ENCODE measurements at places on chromosomes 3 and 15.

DNA sequence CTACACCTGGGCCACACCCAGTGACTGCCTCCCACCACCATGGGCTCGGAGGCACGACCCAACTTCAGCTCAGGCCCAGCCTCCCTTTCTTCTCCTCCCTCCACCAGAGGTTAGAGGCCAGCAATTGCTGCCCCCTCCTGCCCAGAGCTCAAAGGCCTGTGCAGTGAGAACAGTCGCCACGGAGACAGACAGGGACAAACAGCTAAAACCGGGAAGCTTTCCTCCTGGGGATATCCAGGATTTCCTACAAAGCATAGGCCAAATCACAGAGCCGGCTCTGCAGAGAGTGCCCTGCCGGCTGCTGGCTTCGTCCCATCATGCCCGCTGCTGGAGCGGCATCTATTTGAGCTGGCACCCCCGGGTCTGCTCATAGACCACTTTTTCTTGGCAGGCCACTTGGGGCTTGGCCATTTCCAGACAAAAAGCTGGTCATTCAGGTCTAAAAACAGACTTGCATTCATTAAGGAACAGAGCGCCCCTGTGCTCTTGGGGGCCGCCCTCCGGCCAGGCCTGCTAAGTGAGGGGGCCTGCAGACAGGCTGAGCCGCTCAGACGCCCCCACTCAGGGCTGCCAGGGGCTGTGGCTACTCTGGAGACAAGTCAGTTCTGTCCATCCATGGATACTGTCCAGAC is 17.5 kb downstream of the GRAMD2A start:
- DNase-seq, result no peak

DNA sequence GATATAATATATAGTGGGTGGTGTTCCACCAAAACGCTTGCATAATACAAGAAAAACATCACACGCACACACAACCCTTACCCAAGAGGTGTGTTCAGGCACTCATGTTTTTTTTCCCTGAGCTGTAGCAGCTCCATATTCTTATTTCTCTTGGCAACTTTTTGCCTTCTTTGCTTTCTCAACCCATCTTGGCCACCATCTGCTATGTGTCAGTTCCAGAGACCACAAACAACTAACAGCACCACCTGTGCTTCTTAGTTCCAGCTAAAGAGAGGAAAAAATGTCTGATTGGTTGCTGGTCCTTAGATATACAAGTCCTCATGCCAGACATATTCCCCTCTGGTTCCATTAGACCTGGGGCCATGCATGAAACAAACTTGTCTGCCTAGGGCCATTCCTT is 11.9 kb downstream of the ACTC1 start:
- DNase-seq, result no peak

GRCh38 chr3:111076732-111077131 is 5.1 kb downstream of the NECTIN3 start:
- no peak for DNase-seq

GRCh38 chr3:18483226-18483625 is 58.1 kb upstream of the SATB1 start:
- no peak for DNase-seq

GRCh38 chr3:16400106-16400931 is 113.2 kb downstream of the RFTN1 start:
- no peak for DNase-seq

DNA sequence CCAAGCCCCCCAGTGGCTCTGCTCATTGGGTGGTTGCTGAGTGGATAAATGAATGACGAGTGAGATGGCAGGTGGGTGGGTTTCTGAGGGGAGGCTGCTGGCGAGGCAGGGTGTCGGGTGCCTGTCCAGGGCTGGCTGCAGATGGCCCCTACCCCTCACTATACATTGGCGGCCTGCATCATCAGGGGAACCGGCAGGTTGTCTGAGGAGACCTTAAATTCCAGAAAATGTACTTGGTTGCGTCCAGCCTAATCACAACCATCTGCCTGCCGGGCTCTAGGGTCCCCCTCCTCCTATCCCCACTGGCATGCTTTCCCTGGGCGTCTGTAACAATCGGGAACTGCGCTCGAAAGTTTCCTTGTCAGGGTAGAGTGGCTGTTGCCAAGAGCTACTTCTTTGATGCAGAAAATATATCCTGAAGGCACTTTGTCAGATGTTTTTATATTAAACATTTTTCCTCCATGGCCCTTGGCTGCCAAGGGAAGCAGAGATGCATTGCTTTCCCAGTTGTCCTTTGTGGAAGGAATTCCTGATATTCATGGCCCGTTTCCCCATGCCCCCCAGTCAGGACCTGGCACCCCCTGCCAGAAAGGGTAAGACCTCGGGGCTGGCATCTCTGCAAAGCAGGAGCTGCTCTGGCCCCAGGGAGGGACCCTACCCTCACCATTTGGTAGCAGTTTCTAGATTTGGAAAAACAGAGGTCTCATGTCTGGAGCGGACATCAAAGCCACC is 22.9 kb downstream of the SMAD6 start:
- no peak for DNase-seq

DNA sequence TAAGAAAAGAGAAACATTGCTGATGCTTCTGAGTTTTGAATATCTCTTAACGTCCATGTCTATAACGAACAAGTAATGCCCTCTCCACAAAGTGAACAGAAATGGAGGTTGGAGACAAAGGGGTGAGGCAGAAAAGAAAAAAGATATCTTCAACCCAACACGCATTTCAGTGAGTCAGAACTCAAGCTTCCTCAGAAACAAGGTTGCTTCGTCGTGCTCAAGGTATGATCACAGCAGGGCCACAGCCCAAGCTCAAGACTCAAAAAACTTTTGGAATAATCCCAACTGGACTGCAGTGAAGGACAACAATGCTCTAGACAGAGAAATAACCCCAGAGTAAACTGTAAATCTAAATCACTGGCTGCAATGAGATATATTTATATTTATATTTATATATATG is 18.9 kb downstream of the WNT5A start:
- DNase-seq, result no peak

DNA sequence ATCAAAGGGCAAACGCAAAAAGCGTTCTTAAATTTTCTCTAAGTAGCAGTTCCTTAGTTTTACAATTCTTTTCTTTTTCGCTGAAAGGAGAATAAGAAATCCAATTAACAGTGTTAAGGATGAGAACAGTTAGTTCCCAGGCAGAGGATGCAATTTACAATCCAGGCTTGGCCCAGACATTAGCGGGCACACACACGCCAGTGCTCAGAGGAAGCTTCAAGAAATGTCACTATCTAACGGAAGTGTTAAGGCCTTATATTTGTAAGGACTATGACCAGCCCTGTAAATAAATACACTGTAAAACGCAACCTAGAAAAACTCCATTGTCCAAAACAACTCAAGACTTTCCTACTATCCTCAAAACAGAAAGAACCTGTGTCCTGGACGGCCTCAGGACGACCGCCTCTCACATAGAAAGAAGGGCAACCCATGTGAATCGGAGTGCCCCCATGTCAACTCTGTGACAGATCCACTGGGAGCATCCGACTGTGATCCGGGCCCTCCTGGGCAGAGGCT is 1.3 kb downstream of the ACAP2 start:
- DNase-seq, result peak; percentile 23

GRCh38 chr3:196281962-196282361 is 5.6 kb downstream of the PCYT1A start:
- no peak for DNase-seq

GRCh38 chr3:197149-197827 is 725 bp downstream of the CHL1 start:
- DNase-seq, result no peak
